Endothelial cell (in vitro differentiated cells): ENCODE measurements at places on chromosomes 1 and 21.

- DNase-seq: no peak
Observed at GRCh38 chr1:33905241-33905640, 41.4 kb downstream of the HMGB4 start.

GRCh38 chr1:30673395-30673794, 50.0 kb downstream of the MATN1 start:
- DNase-seq: no peak

DNA sequence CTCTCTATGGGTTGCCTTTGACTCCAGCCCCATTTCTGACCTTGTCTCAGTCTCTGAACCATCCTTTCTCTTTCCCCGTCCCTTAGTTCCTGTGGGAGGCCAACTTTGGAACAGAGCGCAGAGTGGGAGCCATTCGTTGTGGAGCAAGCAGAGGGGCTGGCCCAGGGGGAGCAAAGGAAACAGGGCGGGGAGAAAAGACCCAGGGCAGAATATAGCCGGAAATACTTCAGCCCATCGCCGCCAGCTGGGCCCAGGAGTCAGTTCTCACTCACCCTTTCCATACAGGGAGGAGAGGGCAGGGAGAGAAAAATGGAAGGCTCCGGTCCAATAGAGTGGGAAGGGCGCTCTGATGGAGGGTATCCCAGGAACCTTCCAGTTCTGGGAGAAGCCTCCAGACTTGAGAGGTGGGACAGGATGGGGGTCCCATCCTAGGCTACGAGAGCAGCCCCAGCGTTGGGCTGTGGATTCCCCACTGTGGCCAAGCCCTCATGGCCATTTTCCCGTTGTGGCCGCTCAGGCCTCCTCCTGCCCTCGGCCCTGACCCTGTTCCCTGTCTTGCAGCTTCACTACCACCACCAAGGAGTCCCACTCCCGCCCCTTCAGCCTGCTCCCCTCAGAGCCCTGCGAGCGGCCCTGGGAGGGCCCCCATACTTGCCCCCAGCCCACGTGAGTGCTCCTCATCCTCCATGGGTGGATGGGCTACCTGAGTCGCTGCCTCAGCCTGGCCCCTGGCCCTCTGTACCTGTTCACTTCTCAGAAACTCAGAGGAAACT, 10.9 kb downstream of the PEAR1 start:
- DNase-seq: no peak

- no peak for DNase-seq
Observed at GRCh38 chr1:93995837-93996536, 86.8 kb upstream of the GCLM start.

GRCh38 chr1:230705289-230706019, 8.5 kb downstream of the AGT start:
- DNase-seq: no peak

- peak; percentile 15 for DNase-seq
Observed at GRCh38 chr1:202807451-202807925, 733 bp downstream of the KDM5B start.

- no peak for DNase-seq
Observed at GRCh38 chr1:244344001-244344400, 107.7 kb downstream of the ADSS2 start.

DNA sequence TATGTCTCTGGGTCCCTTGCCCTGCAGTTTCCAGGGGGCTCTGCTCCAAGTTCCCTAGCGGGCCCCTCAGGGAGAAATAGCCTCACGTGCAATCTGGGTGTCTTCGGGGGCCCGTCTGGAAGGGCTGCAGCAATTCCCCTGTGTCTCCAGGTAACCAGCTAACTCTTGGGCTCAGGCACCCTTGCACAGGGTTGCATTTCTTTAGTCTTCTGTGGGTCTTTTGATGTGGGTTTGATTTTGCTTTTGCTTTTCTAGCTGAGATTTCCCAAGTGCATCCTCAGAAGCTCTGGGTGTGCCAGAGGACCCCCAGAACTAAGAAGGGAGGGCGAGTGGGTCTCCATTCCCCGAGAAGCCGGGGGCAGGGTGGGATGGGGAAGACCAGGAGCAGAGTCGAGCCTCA, 75.7 kb downstream of the SPSB1 start:
- DNase-seq: no peak

DNA sequence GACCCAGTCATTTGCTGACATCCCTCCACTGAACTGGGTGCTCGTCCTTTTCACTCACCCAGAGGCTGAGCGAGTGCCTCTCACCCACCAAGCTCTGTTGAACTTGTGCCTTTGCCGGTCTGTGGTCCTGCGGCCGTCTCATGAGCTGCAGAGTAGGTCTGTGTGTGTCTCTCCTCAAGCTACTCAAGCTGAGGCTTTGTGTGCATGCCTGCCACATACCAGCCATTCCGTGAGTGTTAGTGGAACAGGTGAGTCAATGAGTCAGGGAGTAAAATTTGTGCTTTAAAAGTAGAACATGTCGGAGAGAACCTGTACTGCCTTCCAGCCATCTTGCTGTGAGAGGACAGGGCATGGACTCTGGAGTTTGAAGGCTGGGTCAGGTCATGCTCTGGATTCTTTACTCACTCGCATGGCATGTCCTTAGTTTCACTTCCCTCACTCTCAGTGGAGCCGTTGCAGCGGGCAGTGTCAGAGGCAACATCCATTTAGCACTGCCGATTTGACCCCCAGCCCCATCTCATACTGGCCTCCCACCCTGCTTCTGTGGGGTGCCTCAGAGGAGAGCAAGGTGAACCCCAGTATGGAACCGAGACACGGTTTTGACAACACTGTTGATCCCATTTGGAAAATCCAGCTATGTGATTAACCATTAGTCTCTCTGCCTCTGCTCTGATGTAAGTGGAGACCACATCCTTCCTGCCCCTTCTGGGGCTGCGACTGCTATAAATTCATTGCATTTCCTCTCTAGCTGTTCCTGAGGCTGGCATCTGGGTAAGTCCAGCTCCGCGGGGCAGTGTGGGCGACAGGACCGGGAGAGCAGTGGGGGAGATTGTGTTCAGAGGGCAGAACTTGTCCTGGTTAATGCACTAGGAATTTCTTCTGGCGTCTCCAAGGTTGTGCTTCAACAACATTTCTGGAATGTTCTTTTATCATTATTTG, at the start of gene NLRP3:
TSS of gene NLRP3 (plus strand) at position 751 of the 939 bp plus-strand sequence. CDS start 2,628 bp downstream, outside the sequence.
- no peak for DNase-seq

DNA sequence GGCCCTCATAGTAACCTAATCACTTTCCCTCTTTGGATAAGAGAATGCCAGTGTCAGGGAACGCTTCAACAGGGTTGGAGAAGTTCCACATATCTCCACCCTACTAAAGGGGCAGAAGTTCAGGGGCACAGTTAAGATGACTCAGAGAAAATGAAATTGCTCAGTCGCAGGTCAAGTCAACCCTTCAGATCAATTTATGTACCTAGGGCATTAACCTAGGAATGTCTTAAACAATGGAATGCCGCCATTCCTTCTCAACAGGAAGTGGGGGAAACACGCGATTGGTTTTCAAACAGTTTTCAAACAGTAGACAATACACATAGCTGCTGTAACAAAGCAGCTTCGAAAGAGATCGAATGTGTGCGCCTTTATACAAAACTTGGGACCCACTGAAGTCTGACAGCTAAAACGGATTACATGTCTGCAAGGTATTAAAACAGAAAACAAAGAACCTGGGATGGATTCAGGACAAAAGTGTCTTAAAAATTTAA, 897 bp downstream of the SLC25A24 start:
- peak; percentile 25 for DNase-seq

GRCh38 chr1:118075116-118075515, 109.9 kb downstream of the SPAG17 start:
- no peak for DNase-seq

GRCh38 chr1:145846201-145846612, 777 bp downstream of the NUDT17 start:
- DNase-seq: peak; percentile 45

DNA sequence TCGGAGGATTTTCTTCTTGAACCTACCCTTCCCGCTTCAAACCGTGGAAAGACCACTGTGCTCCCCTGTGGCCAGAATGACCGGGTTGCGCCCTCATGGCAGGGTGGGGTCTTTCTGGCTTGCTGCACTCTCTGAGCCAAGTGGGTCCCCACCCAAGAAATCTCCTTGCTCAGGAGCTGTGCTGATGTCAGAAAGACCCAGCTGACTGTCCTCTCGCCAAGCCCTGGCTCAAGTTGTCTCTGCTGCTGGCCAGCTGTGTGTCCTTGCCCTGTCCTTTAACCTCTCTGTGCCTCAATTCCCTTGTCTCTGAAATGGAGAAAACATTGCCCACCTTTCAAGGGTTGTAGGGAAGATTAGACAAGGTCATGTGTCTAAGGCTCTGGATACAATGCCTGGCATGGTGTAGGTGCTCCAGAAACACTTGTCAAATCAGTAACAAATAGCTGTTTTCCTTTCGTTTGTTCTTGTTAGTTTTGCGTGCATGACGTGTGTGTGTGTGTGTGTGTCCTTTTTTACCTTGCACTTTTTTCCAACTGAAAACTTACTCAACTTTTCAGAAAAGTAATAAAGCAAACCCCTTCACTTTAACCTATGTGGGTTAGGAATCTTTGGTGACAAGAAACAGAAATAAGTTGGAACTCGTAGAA, 41.1 kb upstream of the RPL11 start:
- no peak for DNase-seq

DNA sequence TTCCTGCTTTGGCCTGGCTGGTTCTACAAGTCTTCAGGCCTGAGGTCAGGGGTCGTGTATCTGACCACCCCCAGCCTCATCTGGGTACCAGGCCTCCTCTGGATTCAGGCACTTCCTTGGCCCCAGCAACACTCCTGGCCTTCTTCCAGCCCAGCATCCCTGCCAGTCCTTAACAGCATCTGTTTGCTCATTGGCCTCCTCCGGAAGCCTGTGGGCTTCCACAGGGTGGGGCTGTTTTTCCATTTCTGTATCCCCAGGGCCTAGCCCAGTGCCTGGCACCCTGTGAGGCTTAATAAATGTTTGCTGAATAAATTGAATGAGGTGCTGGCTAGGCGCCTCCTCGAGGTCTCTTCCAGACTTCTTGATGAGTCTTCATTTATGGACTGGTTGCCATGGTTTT, 21.5 kb upstream of the GPR37L1 start:
- DNase-seq: no peak

GRCh38 chr1:166087734-166088571, 78.8 kb downstream of the FAM78B start:
- no peak for DNase-seq

- no peak for DNase-seq
Observed at GRCh38 chr1:178540646-178541045, 27.7 kb downstream of the TEX35 start.

GRCh38 chr1:76065270-76065669, 9.3 kb upstream of the ST6GALNAC3 start:
- no peak for DNase-seq

GRCh38 chr1:241992734-241993133, 6.2 kb downstream of the MAP1LC3C start:
- DNase-seq: no peak

DNA sequence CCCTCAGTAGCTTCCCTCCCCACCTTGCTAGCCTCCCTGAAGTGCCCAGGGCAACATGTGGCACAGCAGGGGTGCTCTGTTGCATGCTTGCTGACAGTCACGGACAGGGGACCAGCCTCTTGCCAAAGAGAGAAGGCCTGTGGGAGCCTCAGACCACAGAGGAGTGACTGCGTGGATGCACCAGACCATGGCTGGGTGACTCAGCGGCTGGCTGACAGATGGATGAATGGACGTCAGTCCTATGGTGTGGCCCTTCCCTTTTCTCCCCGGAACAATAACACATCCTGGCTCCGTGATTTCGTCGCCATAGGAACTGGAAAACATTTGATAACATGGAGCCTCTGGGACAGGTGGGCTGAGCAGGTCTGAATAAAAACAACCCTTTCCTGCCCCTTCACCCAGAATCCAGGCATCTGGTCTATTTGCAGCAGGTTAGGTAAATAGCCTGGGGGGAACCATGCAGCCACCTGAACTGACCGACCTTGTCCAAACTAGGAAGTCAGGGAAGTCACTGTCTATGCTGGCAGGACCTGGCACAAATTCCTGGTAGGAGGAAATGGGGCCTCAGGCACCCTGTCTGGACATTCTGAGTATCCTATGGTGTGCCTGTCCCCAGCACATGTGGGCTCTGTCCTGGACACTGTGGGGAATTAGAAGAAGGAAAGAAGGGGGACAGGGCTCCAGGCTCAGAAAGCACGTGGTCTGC, 53.3 kb downstream of the NENF start:
- peak; percentile 37 for DNase-seq

DNA sequence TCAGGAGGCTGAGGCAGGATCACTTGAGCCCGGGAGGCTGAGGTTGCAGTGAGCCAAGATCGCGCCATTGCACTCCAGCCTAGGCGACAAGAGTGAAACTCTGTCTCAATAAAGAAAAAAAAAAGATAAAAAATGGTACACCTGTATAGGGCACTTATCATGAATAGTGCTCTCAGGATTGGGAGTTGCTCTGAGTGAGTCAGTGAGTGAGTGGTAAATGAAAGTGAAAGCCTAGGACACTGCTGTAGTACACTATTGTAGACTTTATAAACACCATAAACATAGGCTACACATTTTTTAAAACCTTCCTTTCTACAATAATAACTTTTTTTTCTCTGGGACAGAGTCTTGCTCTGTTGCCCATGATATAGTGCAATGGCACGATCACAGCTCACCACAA, 16.8 kb downstream of the PHTF1 start:
- DNase-seq: no peak

DNA sequence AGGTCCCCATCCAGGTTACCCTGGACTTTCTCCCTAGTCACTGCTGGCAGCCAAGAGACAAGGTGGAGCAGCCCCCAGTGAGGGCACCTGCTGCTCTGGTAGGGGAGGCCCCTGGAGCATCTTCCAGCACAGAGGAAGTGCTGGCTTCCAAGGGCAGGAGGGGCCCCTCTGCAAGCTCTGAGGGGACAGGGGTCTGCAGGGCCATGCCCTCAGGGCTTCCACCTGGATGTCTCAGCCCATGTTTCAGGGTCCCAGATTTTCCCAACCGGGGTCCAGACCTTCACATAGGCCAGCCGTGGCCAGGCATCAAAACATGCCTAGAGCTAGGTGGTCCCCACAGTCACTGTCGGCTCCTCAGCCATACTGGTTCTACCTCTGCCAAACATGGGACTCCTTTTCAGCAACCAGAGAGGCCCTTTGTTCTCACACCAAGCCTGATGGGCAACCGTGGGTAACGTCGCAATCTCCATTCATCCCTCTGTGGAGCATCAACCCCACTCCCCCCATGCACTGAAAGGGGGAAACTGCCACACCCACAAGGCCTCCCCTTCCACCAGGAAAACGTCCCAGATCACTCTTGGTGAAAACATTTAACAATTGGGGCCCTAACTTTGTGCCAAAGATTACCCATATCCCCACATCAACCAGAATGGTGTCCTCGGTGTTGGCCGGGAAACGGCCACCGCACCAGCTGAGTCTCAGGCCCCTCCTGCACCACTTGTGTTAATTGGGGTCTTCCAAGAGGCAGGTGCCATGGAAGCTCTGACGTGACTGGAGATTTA, 1.9 kb upstream of the COL6A2 start:
- no peak for DNase-seq
